ENCODE measurements at places on chromosomes 5 and 9.

DNA sequence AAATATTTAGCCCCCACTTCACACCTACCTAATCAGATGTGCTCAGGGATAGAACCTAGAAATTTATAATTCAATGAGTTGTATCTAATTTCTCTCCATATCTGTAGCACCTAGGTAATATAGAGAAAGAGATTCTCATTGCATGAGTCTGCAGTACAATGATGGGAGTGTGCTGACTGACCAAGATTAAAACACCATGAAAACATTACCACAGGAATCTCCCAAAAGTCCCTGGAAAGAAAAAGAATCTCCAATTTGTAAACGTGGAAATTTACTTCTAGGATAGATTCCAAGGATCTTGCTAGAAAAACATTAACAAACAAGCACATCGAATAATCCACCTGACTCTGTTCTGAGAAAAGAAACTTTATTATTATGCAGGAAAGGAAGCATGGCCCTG, 45.0 kb upstream of the DMRTA1 start:
- no peak for DNase-seq

DNA sequence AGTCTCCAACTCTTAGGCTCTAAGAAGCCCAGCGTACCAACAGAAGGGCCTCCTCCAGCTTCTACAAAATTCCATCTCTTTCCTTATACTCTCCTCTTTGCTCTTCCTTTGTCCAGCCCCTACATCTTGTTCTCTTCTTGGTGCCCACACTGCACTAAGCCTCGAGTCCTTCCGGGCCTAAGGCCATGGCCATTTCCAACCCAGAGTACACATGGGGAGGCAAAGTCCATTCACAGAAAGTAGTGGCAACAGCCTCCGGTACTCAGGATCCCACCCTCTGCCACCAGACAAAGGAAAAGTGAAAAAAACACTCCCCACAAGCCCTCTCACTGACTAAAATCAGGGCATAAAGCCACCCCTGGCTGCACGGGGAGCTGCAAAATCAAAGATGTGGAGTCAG, 60.3 kb downstream of the SAXO1 start:
- DNase-seq, result no peak

GRCh38 chr5:143238620-143239019, 164.9 kb downstream of the NR3C1 start:
- no peak for DNase-seq

DNA sequence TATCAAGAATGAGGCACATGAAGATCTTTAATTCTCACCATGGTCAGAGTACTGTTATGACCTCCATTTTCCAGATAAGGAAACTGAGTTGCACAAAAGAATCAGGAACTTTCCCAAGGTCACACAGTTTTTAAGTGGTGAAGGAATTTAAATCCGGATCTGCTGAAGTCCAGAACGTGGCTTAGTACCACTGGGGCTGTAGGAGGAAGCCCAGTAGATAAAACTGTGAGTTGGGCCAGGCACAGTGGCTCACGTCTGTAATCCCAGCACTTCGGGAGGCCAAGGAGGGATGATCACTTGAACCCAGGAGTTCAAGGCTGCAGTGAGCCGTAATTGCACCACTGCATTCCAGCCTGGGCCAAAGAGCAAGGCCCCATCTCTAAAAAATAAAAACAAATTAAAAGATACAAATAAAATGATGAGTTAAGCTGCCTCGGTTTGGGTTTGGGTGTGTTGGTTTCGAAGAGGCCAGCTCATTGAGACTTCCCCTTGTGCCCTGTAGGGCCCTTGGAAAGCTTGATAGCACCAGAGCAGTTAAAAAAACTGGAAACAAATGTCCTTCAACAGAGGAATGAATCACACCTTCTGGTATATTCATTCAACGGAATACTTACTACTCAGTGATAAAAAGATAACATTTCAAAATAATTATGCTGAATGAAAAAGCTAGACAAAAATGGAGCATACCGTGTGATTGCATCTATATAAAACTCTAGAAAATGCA, 20.1 kb downstream of the ATOX1 start:
- DNase-seq, result no peak

- no peak for DNase-seq
Observed at GRCh38 chr5:161051920-161052500, 200.0 kb upstream of the ATP10B start.

- no peak for DNase-seq
Observed at GRCh38 chr9:127318651-127319167, 54.1 kb downstream of the GARNL3 start.

DNA sequence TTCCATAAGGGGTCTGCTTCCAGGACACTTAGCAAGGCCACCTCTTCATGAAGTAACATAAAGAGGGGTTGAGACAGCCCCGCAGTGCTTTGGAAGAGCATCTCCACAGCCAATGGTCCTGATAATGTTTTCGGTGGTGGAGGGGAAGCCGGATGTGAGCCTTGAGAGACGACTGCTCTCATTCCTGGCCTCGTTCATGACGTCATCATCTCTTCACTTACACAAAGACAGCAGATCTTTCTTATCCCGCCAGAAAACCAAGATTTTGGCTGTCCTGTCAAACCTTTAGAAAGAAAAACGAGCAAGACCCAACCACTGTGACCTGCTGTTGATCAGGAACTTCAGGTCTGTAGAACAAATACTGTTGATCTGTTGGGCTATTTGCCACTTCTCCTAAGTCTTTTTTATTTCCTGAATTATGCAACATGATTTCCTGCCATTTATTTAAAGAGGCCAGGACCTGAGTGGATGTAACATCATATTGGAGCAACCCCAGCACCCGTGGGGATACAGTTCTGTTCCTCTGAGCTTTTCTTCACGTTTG, 89.0 kb upstream of the IRX2 start:
- no peak for DNase-seq

DNA sequence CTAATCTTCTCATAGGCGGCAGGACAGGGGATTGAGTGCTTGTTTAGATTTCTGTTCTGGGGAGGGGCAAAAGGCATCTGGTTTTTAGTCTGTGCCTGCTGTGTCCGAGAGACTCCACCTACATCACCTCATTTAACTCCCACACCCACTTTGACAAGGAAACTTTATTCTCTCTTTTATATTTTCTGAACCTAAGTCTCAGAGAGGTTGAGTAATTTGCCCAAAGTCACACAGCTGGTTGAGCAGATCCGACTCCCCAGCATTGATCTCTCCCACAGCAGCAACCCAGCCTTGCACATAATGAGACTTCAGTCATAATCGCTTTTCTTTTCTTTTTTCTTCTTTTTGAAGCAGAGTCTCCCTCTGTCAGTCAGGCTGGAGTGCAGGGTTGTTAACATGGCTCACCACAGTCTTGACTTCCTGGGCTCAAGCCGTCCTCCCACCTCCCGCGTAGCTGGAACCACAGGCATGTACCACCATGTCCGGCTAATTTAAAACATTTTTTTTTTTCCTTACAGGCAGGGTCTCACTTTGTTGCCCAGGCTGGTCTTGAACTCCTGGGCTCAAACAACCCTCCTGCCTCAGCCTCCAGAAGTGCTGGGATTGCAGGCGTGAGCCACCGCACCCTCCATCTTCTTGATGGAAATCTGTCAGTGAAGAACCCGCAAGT, 36.5 kb upstream of the ANKRD33B start:
- DNase-seq, result no peak

GRCh38 chr9:3845549-3845948, 319.7 kb upstream of the RFX3 start:
- DNase-seq, result no peak

DNA sequence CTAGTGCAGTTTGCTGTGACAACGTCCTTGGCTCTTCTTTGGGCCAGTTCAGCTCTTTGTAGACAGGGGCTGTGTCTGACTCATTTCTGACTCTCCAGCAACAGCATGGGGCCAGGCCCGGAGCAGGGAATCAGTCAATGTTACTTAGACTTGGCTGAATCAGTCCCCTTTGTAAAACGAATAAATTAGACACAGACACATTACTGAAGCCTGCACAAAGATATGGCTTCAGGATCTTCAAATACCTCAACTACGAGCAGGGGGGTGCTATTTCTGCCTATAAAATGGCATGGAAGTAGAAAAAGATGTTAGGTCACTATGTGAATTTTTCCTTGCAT, 204.7 kb downstream of the TTLL11 start:
- DNase-seq, result no peak

DNA sequence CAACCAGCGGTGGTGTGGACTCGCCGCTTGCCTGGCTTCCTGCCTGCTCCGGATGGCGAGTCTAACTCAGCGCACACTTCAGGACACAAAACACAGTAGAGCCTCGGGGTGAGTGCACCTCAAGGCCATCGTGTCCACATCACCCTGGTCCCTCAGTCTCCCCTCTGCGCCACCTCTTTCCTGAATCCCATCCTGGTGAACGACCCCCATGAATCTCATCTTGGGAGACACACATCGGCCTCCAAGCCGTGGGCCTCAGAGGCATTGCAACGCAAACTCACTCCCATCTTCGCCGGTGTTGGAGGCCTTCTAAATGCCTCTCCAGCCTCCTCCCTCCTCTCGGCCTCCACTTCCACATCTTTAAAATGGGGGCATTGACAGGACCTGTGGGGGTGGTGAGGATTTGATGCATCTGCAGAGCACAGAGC, 124.3 kb downstream of the COL23A1 start:
- no peak for DNase-seq

DNA sequence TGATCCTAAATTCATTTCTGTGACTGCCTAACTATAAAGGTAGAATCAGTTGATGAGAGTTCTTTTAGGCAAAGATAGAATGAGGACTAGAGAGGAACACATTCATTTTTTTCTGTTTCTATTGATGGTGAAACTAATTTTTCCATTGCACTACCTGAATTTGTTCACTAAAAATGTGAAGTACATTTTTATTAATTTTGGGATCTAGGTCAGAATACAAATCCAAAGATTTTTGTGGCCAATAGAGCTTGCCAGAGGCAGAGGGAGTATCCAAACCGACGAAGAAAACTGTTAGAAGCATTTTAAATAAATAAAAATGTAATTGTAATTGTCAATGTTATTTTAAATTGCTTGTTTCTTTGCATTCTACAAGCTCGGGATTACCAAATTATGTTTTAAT, 78.1 kb downstream of the MTREX start:
- DNase-seq, result no peak

DNA sequence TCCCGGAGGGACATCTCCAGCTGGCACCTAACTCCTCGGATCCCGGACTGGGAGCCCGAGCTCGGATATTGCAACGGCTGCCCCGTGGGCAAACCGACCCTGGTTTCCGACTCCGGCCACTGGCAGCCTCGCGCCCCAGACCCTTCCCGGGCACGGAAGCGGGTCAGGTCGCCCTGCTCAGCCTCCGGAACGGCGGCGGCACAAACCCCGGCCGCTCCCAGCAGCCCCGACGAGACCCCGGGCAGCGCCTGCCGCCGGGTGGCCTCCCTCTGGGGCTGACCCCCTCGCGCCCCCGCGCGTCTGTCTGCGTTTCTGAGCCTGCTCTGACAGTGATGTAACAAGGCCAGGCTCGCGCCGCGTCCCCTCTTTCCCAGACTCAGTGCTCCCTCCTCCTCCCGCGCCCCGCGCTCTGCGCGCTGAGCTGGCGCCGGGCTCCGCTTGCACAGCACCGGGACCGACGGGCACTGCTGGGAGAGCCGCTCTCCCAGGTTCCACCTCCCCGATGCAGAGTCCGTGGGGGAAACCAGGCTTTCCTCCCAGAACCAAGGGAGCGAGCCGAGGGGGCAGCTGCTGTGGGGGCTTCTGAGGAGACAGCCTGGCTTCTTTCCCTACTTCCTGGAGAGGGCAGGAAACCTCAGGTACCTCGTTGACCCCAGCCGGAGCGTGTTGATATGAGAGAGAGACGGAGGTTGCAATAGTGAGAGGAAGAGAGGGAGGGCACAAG, at the start of gene TMEM215:
TMEM215 (plus strand) TSS at position 373 of the 724 bp plus-strand sequence. CDS start 644 bp downstream, outside the sequence.
- no peak for DNase-seq

DNA sequence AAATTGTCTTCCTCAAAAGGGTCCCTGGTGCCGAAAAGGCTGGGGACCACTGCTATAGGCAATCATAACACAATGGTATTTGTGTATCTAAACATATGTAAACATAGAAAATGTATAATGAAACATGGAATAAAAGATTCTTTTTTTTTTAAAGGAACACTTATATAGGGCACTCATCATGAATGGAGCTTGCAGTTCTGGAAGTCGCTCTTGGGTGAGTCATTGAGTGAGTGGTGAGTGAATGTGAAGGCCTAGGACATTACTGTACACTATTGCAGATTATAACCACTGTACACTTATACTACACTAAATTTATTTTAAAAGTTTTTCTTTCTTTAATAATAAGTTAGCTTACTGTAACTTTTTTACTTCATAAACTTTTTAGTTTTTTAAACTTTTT, 176.4 kb downstream of the ARRDC3 start:
- no peak for DNase-seq

GRCh38 chr9:111036429-111036789, 1.9 kb downstream of the LPAR1 start:
- DNase-seq, result no peak

- no peak for DNase-seq
Observed at GRCh38 chr9:79481846-79482477, 89.8 kb upstream of the TLE4 start.

Measured in stimulated activated CD8-positive, alpha-beta memory T cell treated with anti-CD3 and anti-CD28 coated beads, Interleukin-7, amount 100 ng/mL, for 1 hour (primary cell).